ENCODE measurements at places on chromosomes 3 and 15.

GRCh38 chr3:47291158-47291753 is 8.5 kb downstream of the KLHL18 start:
- no peak for DNase-seq

- no peak for DNase-seq
Measured at GRCh38 chr15:76979331-76979925, 15.5 kb upstream of the PSTPIP1 start.

DNA sequence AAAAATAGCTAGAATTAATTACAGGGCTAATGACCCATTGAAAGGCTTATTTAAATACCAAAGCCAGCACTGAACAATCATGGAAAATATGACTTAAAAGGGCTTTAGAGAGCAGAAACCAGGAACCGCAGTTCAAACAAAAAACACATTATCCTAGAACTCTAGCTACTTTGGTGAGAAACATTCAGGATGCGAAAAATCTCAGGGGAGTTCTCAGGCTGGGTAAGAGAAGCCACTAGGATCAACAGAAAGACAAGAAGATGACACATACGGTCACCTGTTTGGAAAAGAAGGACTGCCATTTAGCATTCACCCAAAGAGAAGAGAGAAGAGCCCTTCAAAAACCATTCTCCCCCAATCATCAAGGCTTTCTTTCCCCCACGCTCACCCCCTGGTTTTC is 75.6 kb upstream of the ICE2 start:
- DNase-seq = no peak

DNA sequence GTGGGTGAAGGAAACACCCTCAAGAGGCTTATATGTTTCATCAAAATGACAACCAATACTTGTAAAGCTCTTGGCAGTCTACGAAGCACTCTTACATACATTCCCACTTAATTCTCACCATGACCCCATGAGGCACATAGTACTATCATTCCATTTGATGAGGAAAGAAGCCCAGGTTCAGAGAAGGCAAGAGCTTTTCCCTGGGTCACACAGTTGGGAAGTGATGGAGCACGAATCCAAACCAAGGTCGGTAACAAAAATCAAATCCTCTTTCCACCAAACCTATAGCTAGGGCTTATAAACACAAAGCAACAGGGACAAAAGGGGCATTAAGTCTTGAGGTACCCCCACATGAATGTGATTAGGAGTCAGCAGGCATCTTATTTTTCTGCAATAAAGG is 187.1 kb downstream of the UACA start:
- DNase-seq = no peak

DNA sequence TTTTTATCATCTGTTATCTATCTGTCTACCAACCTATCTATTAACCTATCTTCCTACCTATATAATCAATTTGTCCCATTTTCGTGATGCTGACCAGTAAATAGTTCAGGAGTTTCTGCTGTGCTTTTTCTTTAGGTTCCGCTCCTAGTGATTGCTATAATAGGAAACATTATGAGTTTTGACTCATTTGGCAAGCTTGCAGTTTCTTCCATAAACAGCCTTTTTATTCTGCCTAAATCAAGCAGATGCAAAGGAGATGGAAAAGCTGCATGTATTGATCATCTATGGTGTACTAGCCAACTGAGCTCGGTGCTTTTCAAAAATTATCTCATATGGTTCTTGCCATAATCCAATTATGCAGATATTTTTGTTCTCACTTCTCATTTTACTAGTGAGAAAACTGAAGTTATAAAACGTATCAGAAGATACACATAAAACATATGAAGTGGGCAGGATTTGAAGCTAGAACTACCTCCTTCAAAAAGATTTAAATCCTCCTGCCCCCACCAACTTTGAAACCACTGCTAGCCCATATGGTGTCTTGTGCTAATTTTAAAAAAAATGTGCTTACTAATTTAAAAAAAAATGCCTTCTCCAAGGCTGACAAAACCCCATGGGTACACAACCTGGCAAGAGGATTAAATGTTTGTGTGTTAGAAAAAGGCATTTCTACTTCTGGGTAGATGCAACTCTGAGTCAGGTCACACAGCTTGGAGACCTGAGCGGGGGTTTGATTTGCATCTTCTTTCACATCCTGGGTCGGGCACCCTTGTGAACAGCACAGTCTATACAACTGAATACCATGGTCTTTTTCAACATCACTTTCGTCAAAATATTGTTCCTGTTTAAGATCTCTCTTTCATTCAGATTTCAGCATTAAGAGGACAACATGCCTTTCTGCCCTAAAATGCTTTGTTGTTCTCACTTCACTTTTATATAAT is 267.0 kb downstream of the CHL1 start:
- DNase-seq = no peak

DNA sequence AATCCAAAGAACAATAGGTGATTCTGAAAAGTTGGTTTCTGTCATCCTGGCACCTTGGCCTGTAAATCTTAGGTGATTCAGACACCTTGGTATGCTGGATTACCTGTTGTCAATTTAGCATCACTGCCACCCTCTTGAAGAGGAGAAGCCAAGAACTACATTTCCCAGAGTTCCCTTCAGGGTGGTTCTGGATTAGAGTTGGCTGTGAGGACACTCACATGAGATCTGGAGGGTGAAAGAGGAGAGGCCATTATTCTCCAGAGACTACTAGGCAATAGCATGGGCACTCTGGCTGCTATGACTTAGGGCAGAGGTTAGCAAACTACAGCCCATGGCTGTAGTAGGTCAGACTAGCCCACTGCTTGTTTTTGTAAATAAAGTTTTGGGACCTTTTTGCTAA is 41.7 kb upstream of the CORO2B start:
- DNase-seq = no peak

- no peak for DNase-seq
Measured at GRCh38 chr15:71049706-71050422, 65.4 kb upstream of the THSD4 start.

GRCh38 chr3:13770170-13771169 is 109.4 kb downstream of the WNT7A start:
- no peak for DNase-seq

DNA sequence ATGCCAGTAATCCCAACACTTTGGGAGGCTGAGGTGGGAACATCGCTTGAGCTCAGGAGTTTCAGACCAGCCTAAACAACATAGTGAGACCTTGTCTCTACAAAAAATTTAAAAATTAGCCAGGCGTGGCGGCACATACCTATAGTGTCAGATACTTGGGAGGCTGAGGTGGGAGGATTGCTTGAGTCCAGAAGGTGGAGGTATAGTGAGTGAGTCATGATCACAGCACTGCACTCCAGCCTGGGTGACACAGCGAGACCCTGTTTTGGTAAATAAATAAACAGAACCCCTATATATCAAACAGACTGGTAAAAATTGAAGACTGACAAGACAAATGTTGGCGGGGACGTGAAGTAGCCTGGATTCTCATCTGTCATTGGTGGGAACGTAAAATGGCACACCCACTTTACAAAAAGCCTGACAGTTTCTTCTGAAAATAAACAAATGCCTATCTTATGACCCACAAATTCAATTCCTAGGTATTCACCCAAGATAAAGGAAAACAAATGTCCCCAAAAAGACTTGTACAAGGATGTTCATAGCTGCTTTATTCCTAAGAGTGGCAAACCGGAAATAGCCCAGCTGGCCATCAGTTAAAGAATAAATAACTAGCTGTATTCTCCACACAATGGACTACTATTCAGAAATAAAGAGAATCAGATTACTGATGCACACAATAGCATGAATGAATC is 47.0 kb upstream of the GK5 start:
- no peak for DNase-seq

DNA sequence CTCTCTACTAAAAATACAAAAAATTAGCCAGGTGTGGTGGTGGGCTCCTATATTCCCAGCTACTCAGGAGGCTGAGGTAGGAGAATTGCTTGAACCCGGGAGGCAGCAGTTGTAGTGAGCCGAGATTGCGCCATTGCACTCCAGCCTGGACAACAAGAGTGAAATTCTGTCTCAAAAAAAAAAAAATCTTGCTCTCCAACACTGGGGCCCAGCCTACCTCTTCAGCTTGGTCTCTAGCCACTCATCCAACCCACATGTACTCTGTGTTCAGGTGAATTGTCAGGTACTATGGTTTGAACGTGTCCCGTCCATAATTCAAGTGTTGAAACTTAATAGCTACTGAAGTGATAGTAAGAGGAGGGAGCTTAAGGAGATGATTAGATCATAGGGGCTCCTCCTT is 22.4 kb upstream of the RAB7A start:
- no peak for DNase-seq

- no peak for DNase-seq
Measured at GRCh38 chr3:143060906-143061305, 58.7 kb upstream of the CHST2 start.

DNA sequence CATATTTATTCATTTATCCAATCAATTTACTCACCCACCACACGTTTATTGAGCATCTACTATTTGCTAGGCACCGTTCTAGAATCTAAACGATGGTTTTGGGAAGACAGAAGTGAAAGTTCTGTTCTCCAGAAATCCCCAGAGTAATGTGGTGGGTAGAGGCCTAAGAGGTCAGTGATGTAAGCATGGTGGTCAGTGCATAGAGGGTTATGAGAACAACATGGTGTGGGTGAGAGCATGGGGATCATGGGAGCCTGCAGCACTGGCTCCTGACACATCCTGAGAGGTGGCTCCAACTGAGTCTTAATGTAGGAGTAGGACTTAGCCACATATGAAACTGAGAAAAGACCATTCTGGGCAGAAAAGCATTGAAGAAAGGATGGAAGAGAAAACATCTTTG is 85.3 kb upstream of the TNFAIP8L3 start:
- no peak for DNase-seq

DNA sequence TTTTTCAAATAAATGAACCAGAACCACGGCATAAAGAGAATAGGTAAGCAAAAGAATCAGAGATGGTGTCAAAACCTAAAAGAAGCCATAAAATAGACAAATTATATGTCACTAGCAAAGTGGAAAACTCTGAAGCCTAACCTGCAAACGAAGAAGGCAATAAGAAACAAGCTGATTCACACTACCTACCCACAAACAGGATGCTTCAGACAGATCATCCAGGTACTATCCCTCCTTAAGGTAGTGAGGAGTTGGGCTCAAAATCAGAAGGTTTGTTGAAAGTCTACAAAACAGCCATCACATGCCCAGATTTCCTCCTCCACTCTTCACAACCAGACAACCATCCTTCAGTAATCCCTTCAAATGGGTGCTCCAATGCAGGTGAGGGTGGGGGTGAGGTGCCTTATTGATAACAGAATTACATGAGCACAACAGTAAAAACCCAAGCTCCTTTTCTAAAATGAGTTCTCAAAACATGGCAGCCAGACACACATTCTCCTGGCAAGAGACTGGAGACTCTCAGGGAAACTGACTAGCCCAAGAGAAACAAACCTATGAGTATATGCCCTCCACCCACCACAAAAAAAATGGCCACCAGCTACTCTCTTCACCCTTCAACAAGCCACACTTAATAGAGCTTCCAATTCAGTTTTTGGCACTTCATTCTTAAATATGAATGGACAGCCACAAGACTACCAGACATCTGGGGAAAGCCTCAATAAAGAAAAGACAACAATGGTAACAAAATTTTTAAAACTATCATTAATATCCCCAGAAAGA is 6.4 kb downstream of the KPNA1 start:
- no peak for DNase-seq

DNA sequence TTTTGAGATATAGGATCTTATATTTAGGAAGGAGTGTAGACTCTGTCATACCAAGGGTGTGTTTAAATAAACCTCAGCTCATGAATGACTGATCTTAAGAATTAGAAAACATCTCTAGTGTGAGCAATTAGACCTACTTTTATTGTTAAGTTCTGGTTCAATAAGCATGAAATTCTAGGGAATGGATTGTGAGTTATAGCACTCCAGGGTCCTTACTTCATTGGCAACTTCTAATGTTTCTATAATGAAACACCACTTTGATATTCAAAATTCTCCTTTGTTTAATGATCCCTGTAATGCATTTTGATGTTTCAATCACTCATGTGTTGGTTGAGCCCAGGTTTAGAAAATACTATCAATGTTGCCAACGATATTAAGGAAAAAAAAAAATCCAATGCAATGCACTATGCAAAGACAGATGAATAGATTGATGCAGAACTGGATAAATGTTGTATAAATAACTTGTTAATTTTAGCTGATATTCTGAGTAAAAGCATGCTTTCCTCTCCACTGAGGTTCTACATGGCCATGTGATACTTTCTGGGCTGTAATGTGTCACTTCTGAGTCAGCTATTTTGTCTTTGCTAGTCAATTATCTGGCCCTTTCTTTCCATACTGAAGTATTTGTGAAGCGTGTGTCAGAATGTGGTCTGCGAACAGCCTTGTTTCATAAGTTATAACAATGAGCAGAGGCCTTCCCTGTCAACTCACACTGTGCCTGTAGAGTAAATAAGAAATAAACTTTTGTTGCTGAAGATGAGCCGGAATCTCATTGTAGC is 1035.9 kb downstream of the PLOD2 start:
- DNase-seq = no peak

DNA sequence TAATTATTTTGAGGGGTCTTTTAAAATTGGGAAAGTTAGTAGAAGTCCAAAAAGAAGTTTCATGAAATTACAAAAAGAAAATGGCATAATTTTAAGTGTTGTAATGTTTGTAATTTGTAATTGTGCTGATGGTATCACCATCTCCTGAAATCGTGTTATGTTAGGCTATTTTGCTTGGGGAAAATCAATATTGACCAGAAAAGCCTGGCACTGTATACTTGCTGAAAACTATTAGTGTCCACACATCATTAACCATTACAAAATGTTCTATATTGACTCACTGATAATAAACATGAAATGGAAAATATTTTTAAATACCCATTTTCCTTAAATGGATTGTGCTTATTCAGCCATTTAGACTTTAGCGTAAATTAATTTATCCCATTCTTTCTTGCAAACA is 40.3 kb upstream of the ZBED2 start:
- no peak for DNase-seq

- DNase-seq = no peak
Measured at GRCh38 chr3:152314677-152315353, 46.1 kb downstream of the MBNL1 start.

GRCh38 chr15:60411774-60412425 is 14.1 kb upstream of the ANXA2 start:
- DNase-seq = no peak

DNA sequence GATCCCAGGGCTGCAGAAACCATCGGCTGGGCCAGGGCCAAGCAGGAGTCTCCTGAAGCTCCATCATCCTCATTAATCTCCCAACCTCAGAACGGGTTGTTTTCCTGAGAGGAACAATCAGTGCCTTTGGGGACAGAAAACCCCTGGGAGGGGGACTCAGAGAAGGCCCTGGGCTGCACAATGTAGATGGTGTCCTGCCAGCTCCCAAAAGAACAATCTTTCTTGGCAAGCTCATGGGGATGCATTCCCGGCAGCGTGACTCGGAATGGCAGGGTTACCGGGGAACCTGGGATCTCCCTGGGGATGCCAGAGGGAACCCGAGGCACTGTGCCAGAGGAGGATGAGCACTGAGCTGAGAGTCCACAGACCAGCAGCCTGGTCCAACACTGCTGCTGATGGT is 72.1 kb upstream of the ATP2B2 start:
- DNase-seq = no peak

DNA sequence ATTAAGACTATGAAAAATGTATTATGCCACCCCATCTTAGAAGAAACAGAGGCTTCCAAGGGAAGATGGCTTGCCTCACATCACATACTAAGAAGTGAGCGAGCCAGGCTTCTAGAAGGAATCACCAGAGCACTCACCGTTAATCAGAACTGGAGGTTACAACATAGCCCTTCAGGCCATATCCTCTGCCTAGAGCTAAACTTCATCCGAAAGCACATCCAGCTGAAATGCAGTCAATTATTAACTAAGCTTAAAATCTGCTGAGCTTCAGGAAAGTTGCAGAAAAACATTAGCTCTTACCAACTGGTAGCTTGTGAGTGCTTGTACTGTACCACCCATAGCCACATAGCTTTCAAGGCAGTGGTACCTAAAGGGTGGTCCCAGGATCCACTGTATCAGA is 483.2 kb downstream of the TBL1XR1 start:
- DNase-seq = no peak

- DNase-seq = no peak
Measured at GRCh38 chr15:49287481-49287880, 117.4 kb downstream of the GALK2 start.

All from activated CD8-positive, alpha-beta memory T cell treated with anti-CD3 and anti-CD28 coated beads for 1 hour (primary cell).